DND-41 (cell line): ENCODE measurements at places on chromosomes 2 and 18.

DNA sequence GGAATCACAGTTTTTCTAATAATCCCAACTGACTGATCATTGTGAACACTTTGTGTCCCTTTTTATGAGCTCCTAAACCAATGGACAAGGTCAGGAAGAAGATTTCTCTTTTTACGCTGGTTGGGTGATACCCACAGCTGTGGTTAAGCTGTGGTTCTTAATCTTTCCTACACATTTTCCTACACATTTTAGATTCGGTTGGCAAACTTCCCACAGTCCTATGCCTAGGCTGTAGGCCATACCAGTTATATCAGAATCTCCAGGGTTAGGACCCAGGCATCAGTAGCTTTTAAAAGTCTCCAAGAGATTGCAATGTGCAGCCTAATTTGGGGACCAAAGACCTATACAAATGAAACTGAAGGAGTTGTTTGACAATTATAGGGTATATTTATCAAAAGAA, 203.0 kb downstream of the SP3 start:
- no peaks in the 10 kb centered on the region for H3K4me1 ChIP-seq
- H3K36me3 ChIP-seq: no peaks in the 10 kb centered on the region
- no peak overlapping the region for H3K27ac ChIP-seq
- no peaks in the 10 kb centered on the region for H3K27me3 ChIP-seq
- no peak for DNase-seq

- H3K36me3 ChIP-seq: no peaks in the 10 kb centered on the region
- no peak overlapping the region for H3K4me3 ChIP-seq
- H3K4me1 ChIP-seq: no peaks in the 10 kb centered on the region
- no peak for DNase-seq
- no peaks in the 10 kb centered on the region for H3K27me3 ChIP-seq
- no peak overlapping the region for H3K27ac ChIP-seq
Measured at GRCh38 chr2:15798701-15799431, 141.5 kb upstream of the MYCN start.

DNA sequence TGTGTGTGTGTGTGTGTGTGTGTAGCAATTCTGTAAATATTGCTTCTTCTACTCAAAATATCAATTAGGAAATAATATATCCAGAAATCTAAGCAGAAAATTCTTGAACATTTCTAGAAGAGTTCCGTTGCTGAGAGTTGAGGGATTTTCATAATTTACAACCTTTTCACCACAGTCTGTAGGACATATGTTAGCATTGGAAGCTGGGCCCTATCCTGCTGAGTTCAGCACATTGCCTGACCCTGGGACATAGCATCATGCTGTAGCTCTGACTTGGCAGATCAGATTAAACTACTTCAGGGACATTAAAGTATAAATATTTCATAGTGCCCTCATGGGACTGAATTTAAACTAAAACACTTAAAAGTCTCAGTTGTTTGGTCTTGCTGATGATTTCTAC, 129.2 kb upstream of the KCNH7 start:
- H3K4me1 ChIP-seq: no peaks in the 10 kb centered on the region
- H3K27ac ChIP-seq: no peak overlapping the region
- no peak overlapping the region for H3K4me3 ChIP-seq
- H3K27me3 ChIP-seq: no peaks in the 10 kb centered on the region
- DNase-seq: no peak

DNA sequence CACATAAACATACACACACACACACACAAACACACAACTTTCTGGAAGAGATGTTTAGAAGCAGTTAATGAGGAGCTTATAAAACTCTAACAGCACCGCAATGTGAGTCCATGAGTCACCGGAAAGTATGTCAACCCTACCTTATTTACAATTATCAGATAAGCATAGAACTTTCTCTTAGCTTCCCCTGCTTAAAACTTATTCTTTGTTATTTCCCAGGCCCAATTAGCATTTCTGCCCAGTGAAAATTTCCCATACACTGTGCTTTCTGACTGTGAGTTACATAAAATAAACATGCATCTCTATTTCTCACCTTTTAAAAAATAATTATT, 737.6 kb downstream of the LRP1B start:
- H3K27ac ChIP-seq: no peak overlapping the region
- no peaks in the 10 kb centered on the region for H3K36me3 ChIP-seq
- DNase-seq: no peak
- H3K27me3 ChIP-seq: no peaks in the 10 kb centered on the region
- no peak overlapping the region for H3K4me3 ChIP-seq

GRCh38 chr2:164773635-164774034, 68.0 kb downstream of the COBLL1 start:
- H3K27me3 ChIP-seq: no peaks in the 10 kb centered on the region
- no peaks in the 10 kb centered on the region for H3K36me3 ChIP-seq
- H3K4me1 ChIP-seq: no peaks in the 10 kb centered on the region
- no peak overlapping the region for H3K4me3 ChIP-seq
- DNase-seq: no peak

DNA sequence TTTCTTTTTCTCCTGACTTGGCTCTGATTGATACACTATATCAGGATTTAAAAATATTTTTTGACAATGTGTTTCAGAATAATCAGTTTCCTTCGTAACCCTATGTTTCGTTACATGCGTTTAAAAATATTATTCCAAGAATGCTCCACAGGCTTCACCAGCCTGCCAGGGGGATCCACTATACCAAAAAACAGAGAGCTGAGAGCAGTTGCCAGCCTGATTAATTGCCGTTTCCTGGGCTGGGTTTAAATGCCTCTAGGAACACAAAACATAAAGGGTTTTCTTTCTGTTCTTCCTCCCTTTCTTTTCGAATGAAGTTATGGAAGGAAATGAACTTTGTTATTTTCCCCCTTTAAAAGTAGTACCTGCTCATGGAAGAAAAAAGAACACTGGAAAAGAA, 47.9 kb downstream of the LRRFIP1 start:
- peak overlapping the region; percentile 63 for H3K4me3 ChIP-seq
- no peaks in the 10 kb centered on the region for H3K27me3 ChIP-seq
- DNase-seq: no peak
- peak overlapping the region; percentile 80 for H3K27ac ChIP-seq
- peaks cover 32% of the 10 kb centered on the region for H3K4me1 ChIP-seq

DNA sequence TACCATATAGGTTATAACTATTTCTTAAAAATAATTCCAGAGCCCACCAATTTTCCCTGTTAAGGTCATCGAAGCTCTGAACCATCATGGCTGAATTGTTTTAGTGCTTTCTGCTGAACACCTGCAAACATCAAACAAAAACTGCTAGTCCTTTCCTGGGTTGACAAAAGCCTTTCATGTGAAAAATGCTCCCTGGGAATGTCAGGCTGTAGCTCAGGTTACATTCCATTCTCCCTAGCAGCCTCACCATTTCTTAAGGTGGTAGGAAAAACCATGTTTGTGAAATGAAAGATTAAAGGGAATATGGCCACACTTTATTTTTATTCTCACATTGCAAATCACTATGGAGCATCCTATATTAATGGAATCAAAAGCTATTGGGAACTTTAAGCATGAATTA, 5.7 kb downstream of the TCF4 start:
- no peak overlapping the region for H3K27ac ChIP-seq
- peaks cover 4% of the 10 kb centered on the region; the same call in 1 of the 2 replicates for H3K36me3 ChIP-seq
- H3K4me1 ChIP-seq: peaks cover 25% of the 10 kb centered on the region
- no peak overlapping the region for H3K4me3 ChIP-seq
- no peaks in the 10 kb centered on the region for H3K27me3 ChIP-seq

- no peak overlapping the region for H3K4me3 ChIP-seq
- H3K4me1 ChIP-seq: no peaks in the 10 kb centered on the region
- no peak for DNase-seq
- peaks cover 13% of the 10 kb centered on the region for H3K27me3 ChIP-seq
- no peaks in the 10 kb centered on the region for H3K36me3 ChIP-seq
Measured at GRCh38 chr18:50030146-50030545, 164.8 kb downstream of the MYO5B start.

DNA sequence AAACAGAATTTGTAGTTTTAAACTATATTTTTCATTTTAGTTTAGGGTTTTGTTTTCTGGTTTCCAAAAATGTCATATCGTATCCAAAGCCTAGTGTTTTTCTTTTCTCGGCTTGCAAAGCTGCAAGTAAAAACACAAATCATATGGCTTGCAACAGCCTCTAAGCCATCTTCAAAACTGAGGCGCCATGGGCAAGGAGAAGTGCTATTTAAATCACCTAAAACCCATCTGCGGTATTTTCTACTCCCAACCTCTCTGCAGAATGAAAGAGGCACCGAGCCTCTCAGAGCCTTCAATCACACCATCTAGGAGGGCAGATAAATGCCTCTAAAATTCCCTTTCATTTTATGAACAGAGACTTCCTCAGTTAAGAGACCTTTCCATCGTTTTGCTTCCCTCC, 25.2 kb downstream of the FECH start:
- H3K4me1 ChIP-seq: no peaks in the 10 kb centered on the region
- no peak overlapping the region for H3K4me3 ChIP-seq
- no peaks in the 10 kb centered on the region for H3K27me3 ChIP-seq

GRCh38 chr2:65403529-65403915, 28.9 kb downstream of the SPRED2 start:
- no peaks in the 10 kb centered on the region for H3K36me3 ChIP-seq
- no peak overlapping the region for H3K27ac ChIP-seq
- H3K4me3 ChIP-seq: no peak overlapping the region
- no peak for DNase-seq
- peaks cover 34% of the 10 kb centered on the region for H3K4me1 ChIP-seq

DNA sequence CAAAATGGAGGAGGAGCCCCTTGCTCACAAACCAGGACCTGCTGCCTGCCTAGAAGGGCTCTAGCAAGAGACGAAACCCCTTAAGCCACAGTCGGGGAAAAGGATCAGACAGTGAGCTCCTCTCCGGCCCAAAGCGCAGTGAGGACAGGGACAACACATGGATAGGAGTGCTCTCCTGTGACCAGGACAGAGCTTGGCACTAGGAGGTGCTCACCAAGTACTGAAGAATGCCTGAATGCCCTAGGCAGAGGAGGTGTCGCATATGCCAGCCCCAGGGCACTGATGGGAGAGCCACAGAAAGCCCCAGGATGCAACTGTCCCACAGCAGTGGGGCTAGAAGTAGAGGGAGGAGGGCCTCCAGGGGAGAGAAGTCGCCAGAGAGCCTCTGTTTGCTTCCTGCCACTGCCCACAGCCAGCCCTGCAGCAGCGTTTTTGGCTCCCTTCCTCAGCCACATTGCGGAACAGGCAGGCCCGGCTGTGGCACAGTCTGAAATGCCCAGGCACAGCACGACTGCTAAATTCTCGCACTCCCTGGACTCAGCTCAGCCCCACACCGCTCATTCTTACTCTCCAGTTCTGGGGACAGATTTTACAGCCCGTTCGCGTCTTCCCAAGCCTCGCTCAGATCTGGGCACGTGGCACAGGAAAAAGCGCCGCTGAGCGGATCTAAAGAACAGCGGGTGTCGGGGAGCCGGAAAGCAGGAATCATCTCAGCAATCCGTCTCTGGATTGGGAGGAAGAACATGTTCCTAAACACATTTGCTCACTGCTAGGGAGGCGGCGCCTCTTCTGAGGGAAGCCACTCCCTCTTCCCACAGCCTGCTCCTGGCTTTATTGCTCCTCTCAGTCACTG, 98.7 kb upstream of the POU3F3 start:
- no peak overlapping the region for H3K4me3 ChIP-seq
- H3K27ac ChIP-seq: no peak overlapping the region
- DNase-seq: no peak
- H3K27me3 ChIP-seq: no peaks in the 10 kb centered on the region

GRCh38 chr2:109247812-109248211, 118.8 kb downstream of the SH3RF3 start:
- no peak overlapping the region for H3K4me3 ChIP-seq
- H3K27me3 ChIP-seq: peaks cover 27% of the 10 kb centered on the region
- H3K27ac ChIP-seq: no peak overlapping the region
- no peaks in the 10 kb centered on the region for H3K36me3 ChIP-seq

DNA sequence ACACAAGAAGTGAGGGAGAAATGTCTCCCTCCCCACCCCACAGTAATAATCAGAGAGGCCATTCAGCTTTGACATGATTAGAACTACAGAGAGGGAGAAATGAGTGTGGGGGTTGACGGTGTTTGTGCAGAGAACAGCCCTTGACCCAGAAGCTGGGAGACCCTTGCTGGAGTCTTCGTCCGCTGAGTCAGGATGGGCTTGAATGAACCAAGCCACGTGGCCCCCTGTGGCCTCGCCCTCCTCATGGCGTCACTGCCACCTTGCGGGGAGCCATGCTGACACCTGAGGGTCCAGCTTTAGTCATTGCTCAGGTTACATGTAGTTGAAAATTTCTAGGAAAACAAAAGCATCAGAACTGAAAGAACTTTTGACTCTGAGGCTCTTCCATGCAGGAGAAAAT, 101.2 kb downstream of the DGKD start:
- H3K27ac ChIP-seq: no peak overlapping the region
- H3K4me1 ChIP-seq: no peaks in the 10 kb centered on the region
- no peak overlapping the region for H3K4me3 ChIP-seq

GRCh38 chr2:32063310-32064020, at the start of gene SPAST:
SPAST (plus strand) TSS chr2:32063556; CDS start chr2:32063832, 276 bp downstream.
- H3K27ac ChIP-seq: peak within 1 kb of the TSS; percentile 85
- H3K27me3 ChIP-seq: no peaks in the 10 kb centered on the region
- peaks cover 4% of the 10 kb centered on the region; the same call in 1 of the 2 replicates for H3K36me3 ChIP-seq
- H3K4me3 ChIP-seq: peak within 1 kb of the TSS; percentile 100
- H3K4me1 ChIP-seq: peaks cover 37% of the 10 kb centered on the region

- no peaks in the 10 kb centered on the region for H3K4me1 ChIP-seq
- no peaks in the 10 kb centered on the region for H3K27me3 ChIP-seq
- no peak overlapping the region for H3K4me3 ChIP-seq
- no peak for DNase-seq
- no peaks in the 10 kb centered on the region for H3K36me3 ChIP-seq
- H3K27ac ChIP-seq: no peak overlapping the region
Measured at GRCh38 chr2:30346471-30347169, 100.4 kb upstream of the LCLAT1 start.

DNA sequence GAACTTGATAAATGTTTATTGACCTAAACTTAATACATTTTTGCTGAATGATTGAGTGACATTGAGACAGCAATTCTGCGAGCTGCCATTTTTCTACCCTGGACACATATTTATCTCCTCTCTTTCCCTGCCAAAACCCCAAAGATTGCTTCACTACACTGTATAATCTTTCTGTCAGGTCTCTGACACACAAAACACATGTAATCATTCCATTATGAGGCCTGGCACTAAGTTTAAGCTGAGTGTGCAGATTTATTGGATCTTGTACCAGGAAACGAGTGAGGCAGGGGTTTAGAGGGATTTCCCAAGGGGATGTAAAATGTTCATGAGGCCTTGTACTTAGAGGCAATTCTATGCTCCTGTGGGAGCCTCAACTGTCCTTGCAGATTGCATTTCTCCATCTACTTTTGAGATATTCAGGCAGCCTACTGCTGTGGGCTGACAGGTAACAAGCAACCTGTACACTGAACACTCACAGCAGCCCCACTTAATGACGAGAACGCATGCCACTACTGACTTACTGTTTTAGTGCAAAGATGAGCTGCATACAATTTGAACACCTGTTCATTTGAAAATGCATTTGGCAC, 13.7 kb upstream of the OSR1 start:
- no peaks in the 10 kb centered on the region for H3K36me3 ChIP-seq
- no peak overlapping the region for H3K4me3 ChIP-seq
- H3K4me1 ChIP-seq: no peaks in the 10 kb centered on the region
- H3K27me3 ChIP-seq: peaks cover 14% of the 10 kb centered on the region

DNA sequence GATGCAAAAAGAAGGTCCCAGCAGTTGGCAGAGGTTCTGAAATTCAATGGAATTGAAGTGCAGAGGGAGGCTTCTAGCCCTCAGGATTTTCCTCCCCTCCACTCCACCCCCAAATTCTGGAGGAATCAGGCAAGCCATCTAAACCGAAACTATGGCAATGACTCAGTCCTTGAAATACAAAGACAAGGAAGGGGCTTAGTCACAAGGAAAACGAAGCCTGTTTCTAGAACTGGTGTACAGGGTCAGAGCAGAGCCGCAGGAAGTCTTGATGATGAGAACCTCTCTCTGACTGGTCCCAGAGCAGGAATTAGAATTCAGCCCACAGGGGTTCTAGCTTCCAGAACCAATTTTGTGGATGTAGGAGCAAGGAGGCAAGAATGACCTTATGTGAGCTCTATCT, 111.7 kb upstream of the SCN1A start:
- H3K27me3 ChIP-seq: no peaks in the 10 kb centered on the region
- no peak overlapping the region for H3K27ac ChIP-seq
- H3K4me1 ChIP-seq: no peaks in the 10 kb centered on the region
- DNase-seq: no peak
